ENCODE measurements at places on chromosomes 7 and 10.

GRCh38 chr10:78408671-78409472, 375.2 kb downstream of the RPS24 start:
- DNase-seq, result no peak

GRCh38 chr7:85392326-85392725, 205.5 kb upstream of the SEMA3D start:
- no peak for DNase-seq

GRCh38 chr10:59997827-59998525, 91.6 kb upstream of the CCDC6 start:
- no peak for DNase-seq

DNA sequence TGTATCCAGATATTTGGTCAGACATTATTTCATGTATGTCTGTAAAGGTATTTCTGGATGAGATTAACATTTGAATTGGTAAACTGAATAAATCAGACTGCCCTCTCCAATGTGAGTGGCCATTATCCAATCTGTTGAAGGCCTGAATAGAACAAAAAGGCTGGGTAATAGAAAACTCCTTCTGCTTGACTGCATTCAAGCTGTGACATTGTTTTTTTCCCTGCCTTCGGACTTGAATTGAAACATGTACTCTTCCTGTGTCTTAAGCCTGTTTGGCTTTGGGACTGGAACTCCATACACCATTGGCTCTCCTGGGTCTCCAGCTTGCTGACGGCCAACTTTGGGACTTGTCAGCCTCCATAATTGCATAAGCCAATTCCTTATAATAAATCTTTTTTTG, 36.0 kb upstream of the ARHGAP21 start:
- no peak for DNase-seq

DNA sequence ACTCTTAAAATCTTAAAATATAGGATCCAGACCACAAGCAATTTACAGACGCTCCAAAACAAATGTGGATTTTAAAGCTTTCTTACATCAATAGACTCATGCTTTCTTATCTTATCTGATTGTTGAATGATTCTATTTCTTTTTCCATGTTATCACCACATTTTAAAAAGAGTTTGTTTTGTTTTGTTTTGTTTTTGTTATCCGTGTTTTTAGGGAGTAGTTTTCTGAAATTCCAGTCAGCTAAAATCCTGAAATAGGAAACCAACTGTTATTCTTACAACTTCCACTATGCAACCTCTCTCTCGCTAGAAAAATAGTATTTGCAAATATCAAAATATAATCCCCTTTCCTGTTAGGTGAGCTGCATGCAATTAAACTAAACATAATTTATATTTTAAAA, 251.0 kb downstream of the PCDH15 start:
- DNase-seq, result no peak

GRCh38 chr10:123530166-123530870, 135.8 kb upstream of the GPR26 start:
- DNase-seq, result peak; percentile 14

DNA sequence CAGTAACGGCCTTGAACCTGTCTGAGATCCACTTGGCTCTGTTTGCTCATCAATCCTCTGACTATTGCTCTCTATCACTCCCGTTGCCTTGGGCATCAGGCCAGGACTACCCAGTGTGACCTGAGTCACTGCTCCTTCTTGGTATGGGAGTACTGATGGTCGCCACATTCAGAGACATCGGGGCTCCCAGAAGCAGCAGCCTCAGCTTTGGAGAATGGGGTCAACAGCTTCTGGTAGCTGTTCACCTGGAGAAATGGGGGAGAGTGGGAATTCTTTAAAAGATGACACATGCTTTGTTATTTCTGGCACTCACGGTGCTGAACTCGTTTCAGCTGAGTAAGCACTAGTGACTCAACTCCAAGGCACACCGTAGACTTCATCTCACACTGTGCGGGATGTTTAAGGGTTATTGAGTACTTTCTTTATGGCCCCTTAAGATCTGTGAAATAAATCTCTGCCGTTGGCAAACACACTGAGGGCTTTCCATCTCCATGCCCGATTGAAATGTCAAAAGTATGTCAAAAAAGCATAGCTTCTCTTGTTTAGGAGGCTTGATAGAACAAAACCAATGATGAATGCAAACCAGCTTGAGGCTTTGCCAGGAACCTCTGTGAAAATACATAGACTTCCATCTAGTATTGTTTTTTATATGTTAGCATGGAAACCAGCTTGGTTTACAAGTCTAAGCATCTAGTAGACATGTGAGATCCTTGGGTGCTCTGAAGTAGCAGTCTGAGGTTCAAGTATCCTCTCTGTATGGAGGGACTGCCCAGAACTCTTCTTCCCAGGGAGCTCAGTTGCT, 333.1 kb downstream of the CXCL12 start:
- no peak for DNase-seq

- DNase-seq, result no peak
These were observed 20.8 kb downstream of the SH3PXD2A start for GRCh38 chr10:103834436-103835095.

DNA sequence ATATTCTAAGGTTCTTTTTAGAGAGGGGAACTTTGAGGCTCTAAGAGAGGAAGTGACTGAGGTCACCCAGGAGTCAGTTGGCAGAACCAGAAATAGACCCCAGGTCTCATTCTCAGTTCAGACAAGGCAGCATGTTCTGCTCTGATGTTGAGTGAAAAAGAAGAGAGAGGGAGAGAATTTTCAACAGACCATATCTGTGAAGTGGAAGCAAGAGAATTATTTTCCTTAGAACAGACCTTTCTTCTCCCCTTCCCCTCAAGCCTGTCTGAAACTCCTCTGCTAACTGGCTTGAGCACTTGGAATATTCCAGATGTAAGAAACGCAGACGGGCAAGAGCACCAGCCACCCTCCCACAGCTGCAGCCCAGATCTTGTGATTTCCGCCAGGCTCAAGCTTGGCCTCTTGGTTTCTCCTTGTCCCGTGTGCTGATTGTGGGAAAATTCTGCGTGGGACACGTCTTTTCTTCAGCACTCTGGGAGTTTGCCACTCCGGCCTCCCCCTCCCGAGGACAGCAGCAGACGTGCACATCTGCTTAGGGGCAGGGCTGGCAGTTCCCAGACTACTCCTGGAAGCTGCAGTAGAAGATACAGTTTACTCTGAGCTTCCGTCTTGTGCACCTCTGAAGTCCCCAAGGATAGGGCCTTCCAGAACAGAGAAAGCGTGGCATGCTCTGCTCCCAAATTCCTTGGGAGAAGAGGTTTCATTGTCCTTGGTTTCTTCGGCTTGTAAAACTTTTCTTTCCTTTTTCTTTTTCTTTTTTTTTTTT, 22.7 kb upstream of the IKZF1 start:
- no peak for DNase-seq

DNA sequence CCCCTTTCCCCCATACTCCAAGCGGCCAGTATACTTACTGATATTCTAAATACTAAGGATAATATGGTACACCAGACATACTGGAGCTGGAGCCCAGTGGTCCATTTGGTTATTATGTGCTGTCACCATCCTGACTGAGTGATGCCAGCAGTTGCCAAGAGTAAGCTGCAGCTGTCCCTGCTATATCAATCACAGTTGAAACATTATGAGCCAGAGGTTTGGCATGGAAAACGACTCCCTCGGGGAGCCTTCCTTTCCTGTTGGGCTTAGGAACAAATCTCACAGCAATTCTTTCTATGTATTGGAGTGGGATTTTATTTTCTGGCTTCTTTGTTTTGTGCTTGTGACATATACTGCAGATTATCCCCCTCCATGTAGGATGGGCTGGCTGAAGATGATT, 32.6 kb downstream of the STRIP2 start:
- no peak for DNase-seq

DNA sequence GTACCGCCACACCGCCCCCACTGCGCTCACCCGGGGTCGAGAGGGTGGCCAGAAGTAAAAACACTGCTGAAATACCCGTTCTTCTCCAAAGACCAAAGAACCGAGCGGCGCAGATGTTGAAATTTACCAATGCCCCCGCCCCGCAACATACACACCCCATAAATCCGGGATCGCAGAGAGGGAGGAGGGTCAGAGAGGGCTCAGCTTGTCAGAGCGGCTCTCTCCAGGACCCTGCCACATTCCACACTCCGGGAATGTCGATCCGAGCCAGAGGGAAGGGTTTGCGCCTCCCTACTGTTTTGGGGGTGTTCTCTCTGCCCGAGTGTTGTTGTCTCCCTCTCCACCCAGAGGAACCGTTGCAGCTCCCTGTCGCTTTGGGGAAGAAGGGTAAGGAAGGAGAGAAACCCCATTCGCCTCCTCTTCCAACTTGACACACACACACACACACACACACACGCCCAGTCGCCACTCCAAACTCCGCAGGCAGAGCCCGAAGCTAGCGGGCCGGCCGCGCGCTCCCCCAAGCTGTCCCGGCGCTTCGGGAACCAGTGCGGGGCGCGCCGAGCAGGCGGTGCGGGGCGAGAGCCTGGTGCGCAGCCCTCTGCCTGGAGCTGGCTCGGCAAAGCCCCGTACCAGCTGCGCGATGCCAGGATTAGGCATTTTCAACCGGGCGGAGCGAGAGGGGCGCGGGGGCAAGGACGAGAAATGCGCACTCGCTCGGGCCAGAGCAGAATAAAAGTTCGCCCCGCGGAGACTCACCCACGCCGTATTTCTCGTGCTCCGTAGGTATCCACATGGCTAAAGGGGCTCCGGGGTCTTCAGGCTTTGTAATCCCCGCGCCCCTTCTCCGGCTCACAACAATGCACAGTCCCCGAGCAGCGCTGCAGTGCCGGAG, 609 bp downstream of the DOCK4 start:
- DNase-seq, result peak; percentile 63

- no peak for DNase-seq
These were observed 65.7 kb downstream of the GBF1 start for GRCh38 chr10:102311025-102311420.

DNA sequence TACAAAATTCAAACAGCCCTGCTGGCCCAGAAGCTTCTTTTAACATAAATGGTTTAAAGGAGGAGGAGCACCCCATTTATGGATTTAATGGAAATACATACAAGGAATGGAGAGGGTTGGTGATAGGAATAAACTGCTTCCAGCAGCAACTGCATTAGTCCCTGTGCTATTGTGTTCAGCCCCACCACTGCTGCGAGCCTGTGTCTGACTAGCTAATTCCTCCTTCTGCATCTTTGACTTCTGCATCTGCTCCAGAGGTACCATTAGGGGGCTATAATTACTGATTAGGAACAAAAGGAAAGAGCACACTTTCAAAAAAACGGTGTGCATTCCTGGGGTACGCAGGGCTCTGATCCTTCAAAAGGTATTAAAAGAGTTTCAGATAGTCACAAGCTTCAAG, 24.8 kb downstream of the CDCA7L start:
- no peak for DNase-seq

DNA sequence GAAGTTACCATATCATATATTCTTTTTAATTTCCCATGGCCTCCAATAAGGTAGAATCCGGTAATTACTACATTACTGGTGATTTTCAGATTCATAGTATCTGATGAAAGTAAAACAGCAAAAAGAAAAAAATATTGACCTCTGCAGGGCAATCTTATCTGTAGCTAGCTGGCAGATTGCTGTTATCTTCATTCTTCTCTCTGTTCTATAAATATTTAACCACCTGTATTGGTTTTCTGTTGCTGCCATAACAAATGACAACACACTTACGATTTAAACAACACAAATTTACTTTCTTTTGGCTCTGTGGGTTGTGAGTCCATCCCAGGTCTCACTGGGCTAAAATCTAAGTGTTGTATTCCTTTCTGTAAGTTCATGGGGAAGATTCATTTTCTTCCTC, 164.5 kb downstream of the ZEB1 start:
- no peak for DNase-seq

DNA sequence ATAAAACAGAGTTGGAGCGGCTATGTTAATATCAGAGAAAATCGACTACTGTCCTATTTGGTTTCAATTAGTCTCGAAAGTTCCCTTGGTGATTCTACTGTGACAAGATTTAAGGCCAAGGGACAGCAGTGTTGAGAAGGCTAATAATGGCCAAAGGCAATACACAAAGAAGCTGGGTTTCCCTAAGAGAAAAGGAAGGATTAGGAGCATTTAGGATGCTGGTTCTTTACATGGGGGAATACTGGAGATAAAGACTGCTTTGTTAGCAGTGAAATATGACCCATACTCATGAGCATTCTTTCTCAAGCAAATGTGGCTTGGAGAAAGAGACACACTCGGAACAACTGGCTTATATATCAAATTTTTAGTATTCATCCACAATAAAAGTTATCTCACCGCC, 32.2 kb downstream of the IQUB start:
- DNase-seq, result no peak

DNA sequence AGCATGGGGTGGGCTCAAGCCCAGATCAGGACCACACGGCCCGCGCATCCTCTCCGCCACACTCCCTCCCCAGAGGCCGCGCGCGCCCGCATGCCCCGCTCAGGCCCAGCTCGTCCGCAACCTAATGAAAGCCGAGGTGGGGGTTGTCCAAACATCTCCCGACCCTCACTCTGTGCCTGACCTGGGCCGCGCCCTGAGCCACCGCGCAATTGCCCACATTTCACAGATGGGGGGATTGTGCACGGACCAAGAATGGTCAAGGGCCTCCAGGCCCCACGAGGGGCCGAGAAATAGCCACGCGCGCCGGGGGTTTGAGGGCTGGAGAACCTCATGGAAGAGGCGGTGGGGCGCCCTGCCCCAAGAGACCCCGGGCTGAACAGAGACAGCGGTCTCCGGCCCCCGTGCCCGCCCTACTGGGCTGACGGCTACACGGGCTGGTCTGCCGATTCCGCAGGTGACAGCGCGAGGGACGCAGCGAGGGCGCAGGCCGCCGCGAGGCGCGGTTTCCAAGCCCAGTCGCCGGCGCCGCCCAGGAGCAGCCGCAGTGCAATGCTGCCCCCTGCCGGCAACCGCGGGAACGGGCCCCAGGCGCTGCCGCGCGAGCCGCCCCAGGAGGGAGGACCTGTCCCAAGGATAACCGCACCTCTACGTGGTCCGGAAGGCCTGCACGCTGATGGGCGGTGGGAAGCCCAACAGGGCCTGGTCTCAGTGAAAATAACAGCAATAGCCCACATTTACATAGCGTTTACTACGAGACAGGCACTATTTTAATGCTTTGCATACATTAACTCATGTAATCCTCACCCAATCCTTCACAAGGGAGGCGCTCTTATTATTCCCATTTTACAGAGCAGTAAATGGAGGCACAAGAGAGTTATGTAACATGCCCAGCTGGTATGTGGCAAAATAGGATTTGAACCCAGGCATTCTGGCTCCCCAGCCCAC, 10.5 kb upstream of the GRID1 start:
- DNase-seq, result peak; percentile 71

DNA sequence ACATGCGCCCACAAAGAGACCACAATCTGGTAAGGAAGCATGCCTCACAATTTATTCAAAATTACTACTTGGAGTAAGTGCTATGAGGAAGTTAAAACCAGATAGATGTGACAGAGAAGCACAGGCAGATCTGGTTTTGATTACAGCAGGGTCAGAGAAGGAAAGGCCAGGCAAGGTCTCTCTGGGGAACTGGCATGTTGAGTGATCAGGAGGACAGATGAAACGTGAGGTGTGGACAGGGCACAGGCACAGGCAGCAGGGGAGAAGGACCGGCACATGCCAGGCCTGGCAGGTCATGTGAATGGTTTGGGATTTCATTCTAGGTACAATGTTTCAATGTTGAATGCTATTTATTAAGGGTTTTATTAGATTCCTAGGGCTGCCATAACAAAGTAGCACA, 51.6 kb downstream of the GPAM start:
- DNase-seq, result no peak

GRCh38 chr10:75779276-75779675, 347.9 kb downstream of the LRMDA start:
- DNase-seq, result no peak

- DNase-seq, result no peak
These were observed 95.3 kb upstream of the ADO start for GRCh38 chr10:62709200-62709599.

Measured in Caco-2 (cell line).